ENCODE measurements at places on chromosomes 4 and X. TPM values are rescaled to one million over a fixed set of nuclear protein-coding genes. Genes with fewer than 3 reads are reported as not detected.

CT47B1 gene
- total RNA-seq, result not detected

ADGRG2 gene
- 7.5 TPM for total RNA-seq

RASL11B gene
- total RNA-seq, result 20.3 TPM

EVC2 gene
- 2.5 TPM for total RNA-seq

TMPRSS11D gene
- not detected for total RNA-seq

TLR3 gene
- 0.63 TPM for total RNA-seq

VEGFD gene
- not detected for total RNA-seq

SHROOM3 gene
- total RNA-seq, result 32.9 TPM

ITGB1BP2 gene
- total RNA-seq, result 6.6 TPM

TRMT2B gene
- total RNA-seq, result 9.7 TPM

GPR82 gene
- total RNA-seq, result not detected

SYN1 gene
- total RNA-seq, result 27.9 TPM

ARHGAP4 gene
- total RNA-seq, result 6.9 TPM

TLR7 gene
- total RNA-seq, result 0.94 TPM

PPM1K gene
- 134 TPM for total RNA-seq

COL4A6 gene
- 6.3 TPM for total RNA-seq

GPR119 gene
- total RNA-seq, result not detected

GLRB gene
- 37.9 TPM for total RNA-seq

MAPK10 gene
- total RNA-seq, result 377 TPM

HSFX2 gene
- total RNA-seq, result 1.9 TPM

CLCN3 gene
- 94.5 TPM for total RNA-seq

GABRB1 gene
- total RNA-seq, result 139 TPM

RHOXF1 gene
- not detected for total RNA-seq

SRPK3 gene
- total RNA-seq, result not detected

SH3D19 gene
- total RNA-seq, result 13.1 TPM

Measured in parietal lobe (tissue), 2 donors.